ENCODE measurements at places on chromosomes 7 and 10.

GRCh38 chr7:66246554-66247171 is 41.5 kb downstream of the TPST1 start:
- DNase-seq: no peak

DNA sequence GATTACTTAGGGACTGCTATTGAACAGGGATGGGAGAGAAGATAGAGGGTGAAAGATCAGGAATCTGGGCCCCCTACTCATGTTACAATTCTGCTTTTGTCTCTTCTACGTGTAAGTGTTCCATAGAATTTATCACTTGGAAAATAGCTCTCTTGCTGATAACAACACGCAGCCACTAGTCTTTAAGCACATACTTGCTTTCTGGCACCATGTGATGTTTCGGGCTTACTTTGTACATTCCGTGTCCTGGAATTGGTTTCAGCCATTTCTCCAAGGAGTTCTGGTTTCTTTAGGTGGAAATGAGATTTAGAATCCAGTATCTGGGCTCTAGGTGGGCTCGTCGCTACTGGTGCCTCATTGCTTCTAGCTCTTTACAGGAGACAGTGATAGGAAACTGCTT is 59.7 kb downstream of the TFAM start:
- DNase-seq: no peak

DNA sequence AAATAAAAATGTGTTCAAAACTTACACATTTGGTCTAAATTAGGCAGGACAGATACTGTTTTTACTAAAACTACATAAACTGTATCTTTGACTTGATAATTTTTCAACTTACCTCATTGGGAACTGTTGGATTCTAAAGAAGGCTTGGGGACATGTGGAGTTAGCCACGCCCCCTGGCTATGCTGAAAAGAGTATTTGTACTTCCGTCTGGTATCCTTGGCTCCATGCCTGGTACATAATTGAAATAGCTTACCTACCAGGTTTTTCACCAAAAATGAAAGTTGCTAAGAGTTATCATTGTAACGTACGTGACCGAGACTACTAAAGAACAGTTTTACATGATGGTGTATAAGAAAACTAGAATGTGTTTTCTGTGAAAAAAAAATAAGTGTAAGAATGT is 604.8 kb upstream of the IGFBP3 start:
- DNase-seq: no peak

GRCh38 chr7:27148031-27148755 is 619 bp upstream of the HOXA6 start:
- no peak for DNase-seq
